ENCODE measurements at places on chromosomes 3 and 15.

GRCh38 chr3:113277414-113277813, 66.1 kb downstream of the BOC start:
- no peak for DNase-seq

DNA sequence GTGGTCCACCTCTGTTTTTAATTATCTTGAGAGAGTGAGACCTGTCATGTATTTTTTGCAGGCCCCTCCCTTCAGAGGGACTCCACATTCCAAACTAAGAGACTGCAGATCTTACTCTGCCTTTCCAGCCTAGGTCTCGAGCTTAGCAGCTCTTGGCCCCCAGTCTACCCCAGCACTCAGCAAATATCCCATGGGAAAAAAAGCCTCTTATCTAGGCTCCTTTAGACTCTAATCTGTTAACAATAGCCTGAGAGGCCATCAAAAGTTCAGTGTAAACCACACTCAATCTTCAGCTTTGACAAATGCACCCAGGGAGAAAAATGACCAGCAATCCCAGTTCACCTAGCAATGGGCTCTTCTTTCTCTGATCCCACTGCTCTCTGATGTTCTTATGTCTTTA, 8.6 kb upstream of the BLM start:
- DNase-seq = no peak

DNA sequence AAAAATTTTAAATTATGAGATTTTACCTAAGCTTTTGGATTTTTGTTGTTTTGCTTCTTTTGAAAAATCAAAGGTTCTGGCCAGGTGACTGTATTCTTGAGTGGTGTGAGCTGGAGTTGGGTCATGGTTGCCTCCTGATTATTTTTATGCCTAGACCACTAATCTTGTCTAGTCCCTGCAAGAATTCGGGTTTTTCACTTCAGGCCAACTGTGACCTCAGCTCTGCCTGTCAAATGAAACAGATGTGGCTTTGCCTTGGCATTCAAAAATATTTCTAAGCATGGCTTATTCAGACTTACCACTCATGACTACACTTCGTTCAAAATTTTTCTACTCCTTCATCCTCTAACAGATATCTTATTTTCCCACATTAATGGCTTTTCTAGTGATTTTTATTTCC, 25.4 kb upstream of the CDV3 start:
- DNase-seq = no peak

GRCh38 chr15:85718271-85718971, 76.3 kb downstream of the KLHL25 start:
- no peak for DNase-seq

GRCh38 chr3:36868614-36869436, 76.0 kb downstream of the TRANK1 start:
- DNase-seq = peak; percentile 19

- no peak for DNase-seq
Measured at GRCh38 chr3:15360788-15361493, 28.6 kb upstream of the SH3BP5 start.

DNA sequence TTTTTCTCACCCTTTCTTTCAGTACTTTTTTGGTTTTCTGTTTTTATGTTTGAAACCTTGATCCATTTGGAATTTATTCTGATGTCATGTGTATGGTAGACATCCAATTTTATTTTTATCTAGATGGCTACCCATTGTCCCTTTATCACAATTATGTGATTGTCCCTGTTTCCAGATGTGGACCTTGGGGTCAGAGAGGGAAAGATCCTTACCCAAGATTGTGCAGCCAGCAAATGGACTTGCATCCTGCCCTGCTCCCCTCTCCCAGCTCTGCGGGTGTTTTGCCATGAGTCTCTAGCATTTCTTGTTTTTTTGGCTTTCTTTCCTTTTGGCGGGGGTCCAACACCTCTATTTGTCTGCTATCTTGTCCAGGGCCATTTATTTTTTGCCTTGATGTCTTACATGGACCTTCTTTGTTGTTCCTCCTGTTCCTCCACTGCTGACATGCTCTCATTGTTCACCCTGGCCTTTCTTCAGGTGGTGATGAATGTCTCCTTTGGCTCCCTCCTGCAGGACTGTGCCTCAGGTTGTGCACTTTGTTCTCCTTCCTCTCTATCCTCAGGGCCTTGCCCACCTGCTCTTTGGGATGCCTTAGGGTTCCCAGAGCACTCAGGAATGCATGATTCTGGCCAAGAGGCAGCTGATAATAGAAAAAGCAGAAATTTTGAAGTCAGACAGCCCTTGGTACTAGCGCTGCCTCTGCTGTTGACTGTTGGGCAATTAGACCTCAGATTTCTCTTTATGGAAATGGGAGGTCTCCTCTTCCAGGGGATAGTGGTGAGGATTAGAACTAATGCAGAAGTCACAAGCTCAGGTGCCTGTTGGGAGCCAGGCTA, 84.3 kb downstream of the EEFSEC start:
- no peak for DNase-seq

GRCh38 chr3:197494366-197495058, 61.3 kb downstream of the BDH1 start:
- no peak for DNase-seq

DNA sequence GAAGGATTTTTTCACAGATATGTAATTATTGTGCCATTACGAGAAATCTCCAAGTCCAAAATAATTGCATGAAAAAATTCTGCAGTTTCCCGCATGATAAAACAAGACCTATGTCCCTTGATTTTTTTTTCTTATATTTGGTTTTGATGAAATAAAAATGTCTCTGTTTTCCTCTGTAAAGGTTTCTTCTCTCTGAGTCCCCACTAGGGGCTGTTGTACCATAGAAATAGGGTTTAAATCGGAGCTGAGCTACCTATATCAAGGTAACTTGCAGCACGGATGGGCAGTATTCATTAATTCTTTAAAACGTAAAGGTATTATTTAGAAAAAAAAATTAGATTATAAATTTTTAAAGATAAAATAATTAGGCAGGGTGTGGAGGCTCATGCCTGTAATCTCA, 66.6 kb upstream of the IGF1R start:
- no peak for DNase-seq

DNA sequence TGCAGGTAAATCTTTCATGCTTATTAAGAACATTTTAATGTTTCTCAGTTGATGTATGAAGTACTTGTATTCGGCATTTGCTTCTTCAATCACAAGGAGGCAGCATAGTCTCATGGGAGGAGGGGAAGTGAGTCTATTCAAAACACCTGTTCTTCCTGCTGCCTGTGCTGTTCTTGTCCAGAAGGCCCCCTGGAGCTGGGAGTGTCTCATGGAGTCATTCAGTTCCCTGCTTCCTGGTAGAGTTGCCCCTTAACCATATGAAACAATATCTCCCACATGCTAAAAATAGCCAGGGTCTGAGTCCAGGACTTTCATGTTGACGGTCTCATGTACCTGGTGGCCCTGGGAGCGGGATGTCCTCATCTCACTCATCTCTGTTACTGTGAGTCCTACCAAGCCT, 15.5 kb upstream of the PPP1R2 start:
- DNase-seq = no peak

GRCh38 chr3:51581524-51581923, 43.0 kb downstream of the RAD54L2 start:
- no peak for DNase-seq

- no peak for DNase-seq
Measured at GRCh38 chr3:56303487-56303886, 164.8 kb downstream of the ERC2 start.

DNA sequence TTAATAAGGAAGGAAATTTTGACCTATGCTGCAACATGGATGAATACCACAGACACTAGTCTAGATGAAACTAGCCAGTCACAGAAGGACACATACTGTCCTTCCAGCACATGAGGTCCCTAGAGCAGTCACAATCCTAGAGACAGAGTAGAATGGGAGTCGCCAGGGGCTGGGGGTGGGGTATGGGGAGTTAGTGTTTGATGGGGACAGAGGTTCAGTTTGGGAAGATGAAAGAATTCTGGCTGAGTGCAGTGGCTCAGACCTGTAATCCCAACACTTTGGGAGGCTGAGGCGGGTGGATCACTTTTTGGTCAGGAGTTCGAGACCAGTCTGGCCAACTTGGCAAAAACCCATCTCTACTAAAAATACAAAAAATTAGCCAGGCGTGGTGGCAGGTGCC, 99.2 kb downstream of the TPRA1 start:
- DNase-seq = no peak

DNA sequence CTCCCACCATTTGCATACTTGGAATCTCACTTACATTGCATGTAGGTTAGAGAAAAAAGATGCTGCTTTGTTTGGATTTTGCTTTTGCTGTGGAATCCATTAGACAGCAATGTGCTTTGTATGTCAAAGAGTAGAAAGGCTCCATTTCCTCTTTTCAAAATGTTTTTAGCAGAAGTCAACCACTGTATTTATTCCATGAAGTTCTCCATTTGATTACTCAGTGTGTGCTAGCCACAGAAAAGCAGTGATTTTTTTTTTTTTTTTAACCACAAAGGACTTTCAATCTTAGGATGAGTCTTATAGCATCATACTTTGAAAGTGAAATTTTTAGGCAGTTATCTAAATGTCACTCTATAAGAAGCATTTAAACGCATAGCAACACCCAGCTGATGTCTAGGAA, 285.0 kb upstream of the ADAMTS9 start:
- DNase-seq = no peak

DNA sequence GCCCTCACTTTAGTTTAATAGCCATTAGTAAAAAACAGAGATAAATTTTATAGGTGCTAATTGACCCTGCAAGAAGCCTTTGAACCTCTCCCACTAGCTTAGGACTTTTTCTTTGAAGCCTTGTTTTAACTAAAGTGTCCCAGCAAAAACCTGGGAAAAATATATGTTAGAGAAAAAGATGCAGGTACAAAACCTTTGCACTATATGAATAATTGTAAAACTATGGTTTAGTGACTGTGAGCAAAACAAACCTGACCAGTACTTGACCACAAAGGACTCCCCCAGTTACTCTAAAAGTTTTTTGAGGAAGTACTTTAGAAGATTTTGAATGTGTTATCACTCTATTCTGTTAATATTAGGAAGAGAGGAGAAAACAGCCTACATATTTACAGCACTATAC, 123.3 kb upstream of the TP63 start:
- no peak for DNase-seq

DNA sequence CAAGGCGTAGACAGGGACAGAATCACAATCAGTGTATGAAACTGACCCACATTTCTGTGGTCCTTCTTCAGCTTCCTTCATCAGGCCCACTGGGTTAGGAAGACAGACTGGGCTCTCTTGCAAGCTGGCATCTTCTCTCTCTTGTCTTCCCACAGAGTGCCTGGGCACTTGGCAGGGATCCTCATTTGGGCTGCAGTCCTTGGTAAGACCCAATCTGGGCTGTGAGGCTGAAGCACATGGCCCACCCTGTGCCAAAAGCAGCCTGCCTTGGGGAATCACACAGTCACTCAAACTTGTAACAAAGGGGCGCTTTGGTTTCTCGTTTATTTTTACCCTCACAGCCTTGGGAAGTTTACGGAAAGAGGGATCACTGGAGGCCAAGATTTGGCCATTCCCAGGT, 8.2 kb upstream of the EPHB3 start:
- no peak for DNase-seq

- DNase-seq = no peak
Measured at GRCh38 chr3:66885326-66886000, 112.6 kb upstream of the KBTBD8 start.

DNA sequence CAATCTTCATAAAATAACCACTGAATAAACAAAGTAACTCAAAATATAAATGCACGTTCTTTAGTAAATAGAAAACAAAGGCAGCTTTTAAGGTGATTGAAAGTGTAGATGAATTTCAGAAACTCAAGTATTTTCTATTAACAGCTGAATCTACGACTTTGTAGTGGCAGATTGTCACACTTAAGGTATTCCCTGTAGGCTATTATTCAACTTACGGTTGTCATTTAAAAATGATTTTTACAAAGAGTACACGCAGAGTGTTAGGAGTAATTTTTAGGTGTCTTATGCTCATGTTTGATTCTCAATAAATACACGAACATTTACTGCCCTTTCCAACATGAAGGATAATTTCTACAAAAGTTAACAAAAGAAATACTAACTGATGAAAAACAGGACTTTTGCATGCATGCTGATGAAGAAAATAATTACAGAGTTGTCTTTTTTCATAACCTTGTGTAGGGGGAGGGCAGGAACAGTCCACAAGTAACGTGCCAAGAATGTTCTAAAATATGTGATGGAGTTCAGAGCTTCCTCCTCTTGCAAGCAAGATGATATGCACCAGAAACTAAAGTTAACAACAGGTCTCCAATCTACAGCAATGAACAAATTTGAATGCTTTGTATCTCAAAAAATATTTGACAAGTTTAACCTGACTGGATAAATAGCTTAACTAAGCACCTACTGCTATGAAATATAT, 16.7 kb downstream of the DCBLD2 start:
- DNase-seq = no peak

DNA sequence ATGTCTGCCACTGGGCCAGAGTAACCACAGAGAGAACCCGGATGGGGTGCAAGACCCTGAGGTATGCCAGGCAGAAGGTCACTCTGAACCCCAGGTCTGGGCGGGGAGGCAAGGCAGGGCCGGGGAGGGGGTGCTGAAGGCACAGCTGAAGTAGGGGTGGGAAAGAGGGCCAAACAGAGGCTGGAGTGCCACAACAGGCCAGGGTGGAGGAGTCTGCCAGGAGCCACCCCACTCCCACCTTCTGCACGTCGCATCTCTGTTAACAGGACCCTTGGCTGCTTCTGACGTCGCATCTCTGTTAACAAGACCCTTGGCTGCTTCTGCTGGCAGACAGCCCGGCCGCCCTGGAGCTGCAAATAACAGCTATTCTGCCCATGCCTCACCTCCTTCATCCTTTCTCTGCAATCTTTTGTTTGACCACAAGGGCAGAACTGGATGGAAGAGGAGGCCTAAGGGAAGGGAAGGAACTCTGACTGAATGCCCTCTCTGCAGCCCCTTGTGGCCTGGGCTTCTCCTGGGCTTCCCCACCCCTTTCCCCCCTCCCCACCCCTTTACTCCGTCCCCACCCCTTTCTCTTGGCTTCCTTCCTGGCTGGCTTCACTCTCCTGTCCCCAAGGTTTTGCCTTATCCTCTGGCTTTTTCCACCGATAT, 20.6 kb upstream of the FBLN2 start:
- no peak for DNase-seq

GRCh38 chr15:69496001-69496400, 43.4 kb downstream of the RPLP1 start:
- DNase-seq = no peak

GRCh38 chr3:53585049-53585448, 90.6 kb downstream of the CACNA1D start:
- DNase-seq = no peak

- DNase-seq = no peak
Measured at GRCh38 chr15:70770863-70771262, 7.5 kb upstream of the UACA start.
